HCT116 (cell line): ENCODE measurements at places on chromosomes 5 and 9. TPM values are rescaled to one million over a fixed set of nuclear protein-coding genes. Genes with fewer than 3 reads are reported as not detected.

SLC36A3 gene
- not detected for total RNA-seq

- no peak for DNase-seq
Observed at GRCh38 chr9:128540634-128541360, 11.6 kb upstream of the SPTAN1 start.

IFNA17 gene
- total RNA-seq = not detected

DNA sequence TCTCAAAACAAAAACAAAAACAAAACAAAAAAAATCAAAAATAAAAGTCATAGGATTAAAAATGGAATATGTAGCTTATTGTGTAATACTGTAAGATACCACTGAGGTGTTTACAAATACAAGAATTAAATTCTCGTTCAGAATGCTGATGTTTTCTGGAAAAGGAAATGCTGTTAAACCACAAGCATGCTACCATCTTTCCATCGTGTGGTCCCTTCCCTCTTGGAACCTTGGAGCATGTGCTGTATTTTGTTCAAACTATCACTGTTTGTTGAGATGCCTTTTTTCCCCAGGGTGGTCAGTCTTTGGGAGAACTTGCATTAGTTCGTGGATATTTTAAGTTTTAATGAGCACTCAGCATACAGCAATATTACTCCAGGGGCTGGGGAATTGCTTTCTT is 39.7 kb downstream of the SUB1 start:
- no peak for DNase-seq

DNA sequence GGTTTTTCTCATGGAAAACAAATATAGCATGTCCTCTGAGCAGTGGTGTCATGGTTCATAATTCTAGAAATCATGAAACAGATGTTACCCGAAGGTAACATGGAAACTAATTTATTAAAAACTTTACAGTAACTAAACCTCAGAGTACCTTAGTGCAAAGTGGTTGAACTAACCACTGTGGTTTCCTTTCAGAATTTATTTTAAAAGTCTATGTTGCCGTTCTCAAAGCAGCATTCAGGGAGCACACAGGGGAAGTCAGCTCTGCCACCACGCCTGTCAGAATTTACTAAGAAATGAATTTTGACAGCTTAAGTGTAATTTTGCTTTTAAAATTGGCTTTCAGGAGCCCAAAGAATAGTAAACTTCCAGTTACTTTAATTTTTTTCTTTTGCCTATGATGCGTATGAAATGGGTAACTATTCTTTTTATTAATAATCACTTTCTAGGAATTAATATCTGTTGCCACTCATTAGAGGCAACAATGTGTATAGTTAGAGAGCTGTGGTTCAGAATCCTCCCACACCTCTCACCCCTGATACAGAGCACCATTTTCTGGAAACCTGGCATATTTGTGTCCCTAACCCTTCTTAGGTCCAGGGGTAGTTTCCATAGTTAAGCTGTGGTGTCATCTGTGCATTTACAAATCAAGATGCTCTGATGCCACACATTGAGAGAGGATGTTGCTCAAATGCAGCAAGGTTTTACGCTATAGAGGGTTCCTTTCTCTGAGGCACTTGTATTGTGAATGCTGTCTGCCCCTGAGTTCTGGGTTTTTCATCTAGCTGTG is 202.6 kb downstream of the ZSWIM6 start:
- DNase-seq = no peak

- no peak for DNase-seq
Observed at GRCh38 chr9:82553654-82554366, 509.1 kb downstream of the RASEF start.

- peak; percentile 6 for DNase-seq
Observed at GRCh38 chr5:163306421-163306820, 131.0 kb upstream of the CCNG1 start.

PCDHB12 gene
- not detected for total RNA-seq

DNA sequence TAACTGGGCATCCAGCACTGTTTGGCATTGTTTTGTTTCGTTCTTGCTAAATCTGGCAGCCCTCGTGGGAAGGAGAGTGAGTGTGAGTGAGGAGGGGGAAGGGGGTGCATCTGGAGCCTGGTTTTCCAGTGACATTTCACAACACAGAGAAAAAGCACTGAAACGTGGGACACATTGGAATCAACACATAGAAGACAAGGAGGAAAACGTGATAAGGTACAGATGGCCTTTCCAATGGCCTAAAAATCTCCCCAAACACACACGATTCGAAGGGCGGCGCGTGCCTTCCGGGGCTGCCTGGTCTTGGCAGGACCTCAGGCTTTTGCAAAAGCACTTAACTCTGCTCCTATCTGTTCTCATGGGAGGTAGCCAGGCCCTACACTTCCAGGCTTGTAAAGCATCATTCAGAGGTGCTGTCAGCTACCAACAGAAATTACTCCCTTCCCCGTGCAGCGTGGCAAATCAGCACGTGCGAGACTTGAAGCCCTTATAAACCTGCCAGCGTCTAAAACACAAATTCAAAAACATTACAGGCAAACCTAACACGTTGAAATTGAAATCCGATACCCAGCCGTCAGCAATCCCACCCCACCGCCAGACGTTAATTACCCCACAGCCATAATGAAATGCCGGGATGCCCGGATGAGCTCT is 129.4 kb downstream of the OLFM1 start:
- DNase-seq = no peak

DNA sequence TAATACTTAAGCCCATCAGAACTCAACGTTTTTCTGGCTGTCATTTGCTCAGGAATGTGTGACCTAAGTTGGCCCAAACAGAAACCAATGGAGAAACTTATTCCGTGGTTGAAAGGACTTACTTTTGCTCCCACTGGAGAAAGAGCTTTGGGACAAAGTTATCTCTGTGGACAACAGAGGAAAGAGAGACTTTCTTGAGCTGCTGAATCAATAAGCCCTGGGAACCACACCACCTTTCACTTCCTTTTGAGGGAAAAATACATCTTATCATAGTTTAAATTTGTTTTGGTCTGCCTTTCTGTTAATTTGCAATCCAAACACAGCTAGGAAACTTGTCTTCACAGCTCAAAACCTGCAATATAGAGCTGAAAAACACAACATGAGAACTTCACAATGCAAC is 62.8 kb upstream of the VCAN start:
- no peak for DNase-seq

DNA sequence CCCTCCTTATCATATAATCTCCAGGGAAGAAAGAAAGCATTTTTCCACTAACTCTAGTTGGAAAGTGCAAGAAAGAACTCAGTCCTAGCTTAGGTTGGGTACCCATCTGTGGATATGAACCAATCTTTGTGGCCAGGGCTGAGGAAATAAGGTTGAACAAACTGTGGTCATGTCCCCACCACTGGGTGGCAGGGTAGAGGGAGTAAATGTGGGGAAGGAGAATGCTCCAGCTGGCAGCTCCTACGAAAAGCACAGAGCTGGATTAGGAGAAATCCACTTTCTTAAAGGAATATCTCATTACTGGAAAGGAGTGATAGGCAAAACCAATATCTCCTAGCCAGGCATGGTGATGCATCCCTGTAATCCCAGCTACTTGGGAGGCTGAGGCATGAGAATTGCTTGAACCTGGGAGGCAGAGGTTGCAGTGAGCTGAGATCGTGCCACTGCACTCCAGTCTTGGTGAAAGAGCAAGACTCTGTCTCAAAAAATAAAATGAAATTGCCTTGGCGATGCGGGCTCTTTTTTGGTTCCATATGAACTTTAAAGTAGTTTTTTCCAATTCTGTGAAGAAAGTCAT is 175.1 kb downstream of the CCDC192 start:
- peak; percentile 62 for DNase-seq
